ENCODE measurements at places on chromosomes 3 and 15.

DNA sequence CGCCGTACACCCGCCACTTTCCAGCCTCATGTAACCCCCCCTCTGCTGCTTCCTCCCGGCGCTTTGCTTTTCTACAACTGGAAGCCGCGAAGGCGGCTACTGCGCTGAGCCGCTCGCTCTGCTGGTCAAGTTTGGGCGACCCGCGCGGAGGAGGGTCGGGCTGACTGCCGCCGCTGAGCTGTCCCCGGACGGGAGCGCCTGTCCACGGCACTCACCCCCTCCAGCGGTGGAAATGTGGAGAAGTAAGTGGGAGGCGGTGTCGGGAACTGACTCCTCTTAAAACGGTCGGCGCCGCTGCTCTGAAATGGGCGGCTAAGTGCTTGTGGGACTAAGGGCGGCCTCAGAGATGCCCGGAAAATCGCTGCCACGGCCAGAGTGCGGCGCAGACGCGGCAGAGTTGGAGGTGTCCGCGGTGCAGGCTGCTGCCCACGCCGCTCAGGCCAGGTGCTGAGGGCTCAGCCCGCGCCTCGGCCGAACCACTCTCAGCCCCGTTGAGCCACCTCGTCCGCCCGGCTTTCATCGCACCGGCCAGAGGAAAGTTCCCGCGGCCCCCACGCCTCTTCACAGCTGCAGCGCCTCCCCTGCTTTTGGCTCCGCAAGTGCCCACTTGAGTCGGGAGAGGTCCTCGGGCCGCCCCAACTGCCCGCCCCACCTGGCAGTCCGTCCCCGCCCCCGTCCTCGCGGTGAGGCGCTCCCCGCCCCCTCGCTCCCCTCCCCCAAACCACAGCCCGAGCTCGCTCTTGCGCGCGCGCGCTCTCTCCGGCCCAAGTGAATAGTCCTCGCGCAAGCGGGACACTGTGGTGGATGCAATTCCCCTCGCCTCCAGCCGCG lies at the start of gene EPHA6:
Gene EPHA6, plus strand, starts transcription at position 775 of the 831 bp plus-strand sequence.
- DNase-seq = no peak

DNA sequence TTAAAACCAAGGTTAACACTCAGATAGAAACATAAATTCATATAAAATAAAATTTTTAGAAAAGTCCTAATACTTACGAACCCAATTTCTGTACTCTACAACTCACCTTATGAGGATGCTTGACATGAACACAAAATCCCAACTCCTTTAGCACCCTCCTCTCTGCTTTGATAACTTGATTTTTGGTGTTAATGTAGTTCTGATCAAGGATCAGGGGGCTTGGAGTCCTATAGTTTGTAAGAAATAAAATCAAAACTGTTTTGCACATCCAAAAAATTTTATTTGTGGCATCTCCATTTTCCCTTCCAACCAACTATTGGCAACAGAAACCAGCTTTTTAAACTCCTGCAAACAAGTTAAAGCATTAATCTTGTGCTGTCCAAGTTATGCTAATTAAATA lies 7.0 kb downstream of the CCNL1 start:
- no peak for DNase-seq

GRCh38 chr3:151268267-151269235 lies 9.8 kb downstream of the P2RY14 start:
- no peak for DNase-seq

GRCh38 chr3:187188931-187189330 lies 8.4 kb upstream of the RTP1 start:
- no peak for DNase-seq

- no peak for DNase-seq
These were observed 376.6 kb downstream of the RSL24D1 start for GRCh38 chr15:54820098-54820497.

GRCh38 chr3:172065967-172066762 lies 26.8 kb downstream of the FNDC3B start:
- no peak for DNase-seq

DNA sequence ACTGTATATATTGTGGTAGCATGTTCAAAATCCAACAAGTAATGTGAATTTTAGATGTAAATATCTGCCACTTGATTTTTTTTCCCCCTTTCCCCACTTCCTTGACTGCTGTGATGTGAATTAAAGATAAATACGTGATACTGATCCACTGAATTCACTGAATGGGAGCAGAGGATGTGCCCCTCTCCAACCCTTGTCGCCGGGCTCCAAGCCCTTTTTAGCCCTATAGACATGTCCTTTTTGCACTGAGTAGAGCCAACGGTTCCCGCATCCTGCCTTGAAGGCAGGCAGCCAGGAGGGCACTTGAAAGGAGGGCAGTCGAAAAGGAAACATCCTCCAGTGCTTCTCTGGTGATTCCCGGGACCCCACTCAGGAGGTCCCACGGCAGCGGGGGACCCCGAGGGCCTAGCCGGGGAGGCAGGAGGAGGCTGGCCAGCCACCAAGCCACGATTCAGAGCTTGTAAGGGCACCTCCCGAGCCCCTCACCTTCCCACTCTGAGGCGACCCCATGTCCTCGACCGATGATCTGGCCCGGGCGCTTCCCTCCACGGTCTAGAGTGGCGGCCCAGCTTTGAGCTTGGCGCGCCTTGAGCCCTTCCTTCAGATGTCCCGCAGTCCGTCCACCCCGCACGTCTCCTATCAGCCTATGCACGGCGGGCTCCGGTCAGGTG lies 901 bp upstream of the MANF start:
- DNase-seq = no peak

DNA sequence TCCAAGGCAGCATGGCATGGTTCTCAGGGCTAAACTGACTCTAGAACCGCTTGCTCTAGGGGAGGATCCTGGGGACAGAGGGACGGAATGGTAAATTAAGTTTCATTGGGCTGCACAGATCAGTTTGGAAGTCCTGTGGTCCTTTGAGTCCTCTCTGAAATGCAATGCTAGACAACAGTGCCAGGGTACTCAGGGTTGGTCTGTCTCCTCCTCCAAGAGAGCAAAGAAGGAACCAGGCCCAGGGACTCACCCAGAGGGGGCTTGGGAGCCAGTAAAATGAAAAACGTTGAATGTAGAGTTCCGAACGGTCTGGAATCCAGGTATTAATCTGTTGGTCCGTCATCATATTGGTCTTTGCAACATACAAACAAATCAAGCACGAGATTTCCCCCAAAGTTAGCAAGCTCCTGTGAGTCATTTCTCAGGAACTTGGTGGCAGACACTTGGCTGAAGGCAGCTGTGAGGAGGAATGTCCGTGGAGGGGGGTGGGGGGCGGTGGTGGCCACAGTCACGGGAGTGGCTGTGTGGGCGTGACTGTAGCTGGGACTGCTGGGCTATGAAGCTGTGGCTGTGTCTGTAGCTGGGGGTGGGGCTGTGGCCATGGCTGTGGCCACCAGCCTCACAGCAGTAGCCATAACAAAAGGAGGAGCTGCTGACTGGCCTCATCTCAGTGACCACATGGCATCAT lies 361.0 kb downstream of the SHQ1 start:
- no peak for DNase-seq

DNA sequence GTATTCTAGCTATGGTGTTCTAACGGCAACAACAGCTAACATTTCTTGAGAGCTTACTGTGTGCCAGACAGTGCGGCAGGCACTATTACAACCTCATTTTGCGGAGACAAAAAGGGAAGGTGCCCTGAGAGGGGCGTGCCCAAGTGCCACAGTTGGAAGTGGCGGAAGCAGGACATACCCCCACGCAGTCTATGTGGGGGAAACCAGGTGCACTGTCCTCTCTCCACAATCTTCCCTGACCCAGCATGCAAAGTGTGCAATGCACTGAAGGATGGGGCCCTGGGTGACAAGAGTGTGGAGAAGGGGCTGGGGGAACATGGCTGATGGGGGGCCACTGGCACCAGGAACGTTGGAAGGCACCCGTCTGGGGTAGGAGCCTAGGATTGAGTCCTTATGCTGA lies 8.6 kb downstream of the ANP32A start:
- DNase-seq = no peak

GRCh38 chr15:71997691-71998090 lies 120.3 kb downstream of the MYO9A start:
- no peak for DNase-seq

GRCh38 chr3:139537795-139538621 lies 1.5 kb downstream of the RBP1 start:
- no peak for DNase-seq

GRCh38 chr15:101239724-101240136 lies 12.1 kb downstream of the CHSY1 start:
- no peak for DNase-seq

GRCh38 chr3:16770021-16770420 lies 114.7 kb upstream of the PLCL2 start:
- no peak for DNase-seq

DNA sequence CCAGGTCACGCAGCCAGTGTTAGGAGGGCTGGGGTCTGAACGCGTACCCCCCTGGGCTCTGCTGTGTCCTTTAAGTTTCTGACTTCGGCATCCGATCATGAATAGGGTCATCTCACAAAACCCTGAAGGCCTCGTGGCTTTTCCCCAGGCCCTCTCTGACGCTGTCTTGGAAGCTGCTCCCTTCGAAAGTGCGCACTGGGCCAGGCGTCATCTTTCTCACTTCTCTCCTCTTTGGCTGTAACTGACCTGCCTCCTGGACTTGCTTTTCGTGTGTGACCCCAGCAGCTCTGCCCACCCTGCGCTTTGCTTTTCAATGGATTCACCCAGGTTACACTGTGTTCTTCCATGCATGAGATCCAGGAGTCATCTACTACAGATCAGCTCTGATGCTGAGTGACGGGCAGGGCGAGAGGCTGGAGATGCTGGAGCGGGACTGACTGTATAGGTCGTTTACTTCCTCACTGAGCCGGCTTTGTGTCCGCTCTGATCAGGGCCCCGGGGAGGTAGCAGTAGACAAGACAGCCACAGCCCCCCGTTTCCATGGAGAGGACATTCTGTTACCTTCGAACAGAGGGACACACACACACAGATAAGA lies 45.0 kb upstream of the PCSK6 start:
- DNase-seq = no peak

- no peak for DNase-seq
These were observed 103.7 kb upstream of the MNS1 start for GRCh38 chr15:56568466-56569167.

- DNase-seq = no peak
These were observed 21.5 kb downstream of the CD86 start for GRCh38 chr3:122076491-122077292.

GRCh38 chr15:40911141-40911540 lies 16.9 kb downstream of the VPS18 start:
- DNase-seq = no peak

- no peak for DNase-seq
These were observed 320.9 kb upstream of the RASGRP1 start for GRCh38 chr15:38885471-38885952.

DNA sequence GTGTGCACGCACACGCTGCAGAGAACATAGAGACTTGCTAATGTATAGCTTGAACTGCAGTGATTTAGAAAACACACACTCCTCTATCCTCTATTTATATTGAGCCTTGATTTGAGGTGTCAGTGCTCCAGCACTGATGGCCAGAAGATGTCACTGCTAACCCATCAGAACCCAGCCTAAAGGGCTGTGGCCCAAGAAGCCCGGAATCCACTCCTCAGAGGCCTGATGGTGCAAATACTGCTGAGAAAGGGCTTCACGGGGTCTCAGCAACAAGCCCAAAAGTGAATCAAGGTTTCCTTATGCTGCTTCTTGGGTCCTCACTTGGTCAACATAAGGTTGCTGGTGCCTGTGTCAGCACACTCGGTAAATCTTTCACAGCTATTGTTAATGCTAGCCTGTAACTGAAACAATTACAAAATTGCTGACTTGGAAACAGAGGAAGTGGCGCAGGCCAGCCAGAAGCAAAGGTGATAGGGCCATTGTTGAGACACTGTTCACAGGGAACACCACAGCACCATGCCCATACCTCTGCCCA lies 60.3 kb downstream of the HEG1 start:
- DNase-seq = peak; percentile 17

- no peak for DNase-seq
These were observed 44.3 kb upstream of the APEH start for GRCh38 chr3:49629866-49630265.

DNA sequence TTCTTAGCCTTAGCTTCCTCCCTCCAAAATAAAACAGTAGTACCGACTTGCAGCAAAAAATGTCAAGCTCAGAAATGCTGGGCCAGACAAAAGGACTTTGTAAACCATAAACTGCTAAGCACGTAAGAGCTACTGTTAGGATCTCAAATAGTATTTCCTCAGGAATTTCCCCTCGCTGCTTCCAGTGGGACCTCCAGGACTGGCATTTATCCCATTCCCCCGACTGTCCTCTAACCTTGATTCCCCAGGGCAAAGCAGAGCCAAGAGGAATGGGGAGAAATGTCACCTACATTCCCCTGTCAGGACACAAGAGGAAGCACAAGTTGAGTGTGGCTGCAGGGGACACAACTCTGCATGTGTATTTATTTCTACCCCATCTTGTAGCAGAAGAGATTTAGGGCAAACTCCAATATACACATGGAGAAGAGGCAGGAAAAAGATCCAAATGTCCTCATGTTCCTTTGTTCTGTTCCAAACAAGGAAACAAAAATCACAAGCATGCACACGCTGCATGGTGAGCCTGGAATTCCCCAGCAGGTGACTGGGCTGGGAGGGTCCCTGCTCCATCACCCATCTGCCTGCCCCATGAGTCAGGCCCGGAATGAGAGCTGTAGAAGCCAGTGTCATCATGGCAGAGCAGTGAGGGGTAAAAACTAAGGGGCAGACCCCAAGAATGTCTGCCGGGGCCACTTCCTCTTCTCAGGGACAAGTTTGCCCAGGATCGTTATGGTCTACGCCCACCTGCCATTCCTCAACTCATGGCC lies 4.2 kb downstream of the STOML1 start:
- DNase-seq = no peak

DNA sequence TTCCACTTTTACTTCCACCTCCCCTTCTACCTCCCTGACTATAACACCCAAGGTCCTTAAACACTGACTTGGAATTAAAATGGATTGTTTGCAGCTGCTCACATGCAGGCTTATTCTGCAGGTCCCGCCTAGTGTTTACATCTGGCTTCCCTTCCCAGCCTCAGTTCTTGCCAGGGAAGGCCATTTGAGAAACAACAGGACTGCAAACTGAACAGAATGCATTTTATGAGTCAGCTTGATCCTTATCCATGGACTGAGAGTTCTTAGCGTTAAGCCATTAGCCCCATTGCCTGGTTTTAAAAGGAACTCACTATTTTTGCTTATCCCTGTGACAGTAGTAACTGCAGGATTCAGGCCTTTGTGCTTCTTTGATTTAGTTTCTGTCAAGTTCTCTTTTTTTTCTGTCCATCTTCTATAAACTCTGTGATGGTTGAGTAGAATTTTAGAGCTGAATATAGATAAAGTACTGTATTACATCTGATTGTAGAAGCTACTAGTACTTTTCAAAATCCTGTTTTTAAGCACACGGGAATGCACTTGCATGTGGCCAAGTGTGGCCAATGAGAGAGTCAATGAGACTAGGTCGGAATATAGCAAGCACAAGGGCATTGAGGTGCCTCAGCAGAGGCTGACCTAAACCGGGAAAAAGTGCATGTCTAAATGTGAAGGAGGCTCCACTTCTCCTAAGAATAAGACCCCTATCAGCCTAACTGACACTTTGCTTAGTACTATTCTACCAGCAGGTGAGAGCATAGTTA lies 106.4 kb downstream of the TUSC7 start:
- DNase-seq = no peak
